ENCODE measurements at places on chromosomes 3 and 15.

GRCh38 chr15:58346361-58346760, 85.4 kb upstream of the LIPC start:
- no peak for DNase-seq

DNA sequence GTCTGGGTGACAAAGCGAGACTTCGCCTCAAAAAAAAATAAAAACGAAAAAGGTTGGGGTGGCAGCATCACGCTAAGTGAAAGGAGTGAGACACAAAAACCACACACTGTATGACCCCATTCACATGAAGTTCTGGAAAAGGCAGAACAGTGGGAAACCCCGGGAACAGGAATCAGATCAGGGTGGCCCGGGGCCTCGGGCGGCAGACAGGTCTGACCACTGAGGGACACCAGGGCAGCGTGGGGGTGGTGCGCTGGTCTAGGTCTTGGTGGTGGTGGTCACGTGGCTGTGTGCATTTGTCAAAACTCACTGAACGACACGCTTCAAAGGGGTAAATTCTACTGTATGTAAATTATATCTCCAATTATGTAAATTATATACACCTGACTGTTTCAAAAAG, 79.7 kb upstream of the PRR20G start:
- DNase-seq = no peak

DNA sequence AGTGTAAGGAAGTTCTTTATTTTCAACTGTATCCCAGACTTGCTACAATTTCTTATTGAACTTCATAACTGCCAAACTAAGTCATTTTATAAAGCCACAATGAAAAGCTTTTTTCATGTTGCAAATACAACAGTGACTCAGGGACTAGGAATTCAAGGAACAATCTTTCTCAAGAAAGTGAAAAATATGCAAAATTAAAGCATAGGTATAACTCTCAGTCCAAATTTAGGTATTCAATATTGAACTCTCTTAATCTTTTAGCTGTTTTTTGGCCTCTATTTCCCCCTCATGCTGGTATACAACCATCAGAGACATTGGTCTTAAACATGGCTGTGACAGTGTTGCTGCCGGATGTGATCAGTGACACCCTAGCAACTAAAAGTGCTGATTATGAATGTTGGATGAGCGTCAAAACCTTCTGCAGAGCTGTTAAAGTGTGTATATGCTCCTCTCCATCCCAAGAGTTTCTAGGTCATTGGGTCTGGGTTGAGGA, 476.9 kb downstream of the ZNF385D start:
- no peak for DNase-seq

DNA sequence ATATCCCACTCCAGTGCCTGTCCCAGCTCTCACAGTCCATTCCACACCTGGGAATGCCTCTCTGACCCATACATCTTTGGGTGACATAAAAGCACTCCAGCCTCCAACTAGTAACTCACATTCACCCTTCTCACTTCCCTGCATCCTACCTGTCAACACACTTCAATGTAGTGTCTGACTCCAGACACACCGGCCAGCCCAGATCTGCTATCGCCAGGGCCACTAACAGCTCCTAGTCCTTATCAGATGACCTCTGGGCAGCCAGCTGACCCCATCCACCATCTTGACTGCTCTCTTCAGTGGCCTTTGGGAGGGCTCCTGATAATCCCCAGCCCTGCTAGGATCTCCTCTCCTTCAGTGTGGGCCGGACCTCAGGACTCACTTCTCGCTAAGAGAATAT, 2.9 kb upstream of the MCM2 start:
- no peak for DNase-seq

DNA sequence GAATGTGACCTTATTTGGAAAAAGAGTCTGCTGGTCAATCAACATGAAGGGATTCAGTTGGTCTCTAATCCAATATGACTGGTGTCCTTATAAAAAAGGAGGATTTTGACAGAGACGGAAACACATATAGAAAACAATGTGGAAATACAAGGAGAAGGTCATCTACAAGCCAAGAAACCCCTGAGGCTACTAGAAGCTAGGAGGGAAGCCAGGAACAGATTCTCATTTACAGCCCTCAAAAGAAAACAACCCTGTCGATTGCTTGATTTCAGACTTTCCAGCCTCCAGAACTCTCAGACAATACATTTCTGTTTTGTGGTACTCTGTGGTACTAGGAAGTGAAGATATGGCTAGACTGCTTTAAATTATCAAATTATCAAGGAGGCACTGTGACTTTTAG, 162.9 kb upstream of the IGF1R start:
- DNase-seq = no peak

GRCh38 chr3:124221422-124221821, 229.5 kb upstream of the ROPN1 start:
- DNase-seq = no peak

DNA sequence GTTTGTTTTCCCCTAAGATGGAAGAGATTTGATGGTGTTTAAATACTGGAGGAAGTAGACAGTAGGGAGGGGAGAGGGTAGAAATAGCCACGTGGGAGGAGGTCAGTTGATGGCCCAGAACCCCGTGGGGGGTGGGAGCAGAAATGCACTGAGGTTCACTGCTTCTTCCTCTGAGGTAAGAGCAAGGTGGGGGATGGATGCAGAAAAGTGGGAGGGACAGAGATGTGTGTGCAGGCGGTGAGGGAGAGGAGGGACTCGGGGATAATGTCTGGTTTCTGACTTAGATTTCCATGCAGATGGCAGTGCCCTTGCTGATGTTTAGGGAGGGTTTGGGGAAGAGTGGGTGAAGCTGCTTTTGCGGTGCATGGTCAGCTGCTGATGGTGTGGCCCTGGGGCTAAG, 102.9 kb downstream of the ARNT2 start:
- DNase-seq = no peak

DNA sequence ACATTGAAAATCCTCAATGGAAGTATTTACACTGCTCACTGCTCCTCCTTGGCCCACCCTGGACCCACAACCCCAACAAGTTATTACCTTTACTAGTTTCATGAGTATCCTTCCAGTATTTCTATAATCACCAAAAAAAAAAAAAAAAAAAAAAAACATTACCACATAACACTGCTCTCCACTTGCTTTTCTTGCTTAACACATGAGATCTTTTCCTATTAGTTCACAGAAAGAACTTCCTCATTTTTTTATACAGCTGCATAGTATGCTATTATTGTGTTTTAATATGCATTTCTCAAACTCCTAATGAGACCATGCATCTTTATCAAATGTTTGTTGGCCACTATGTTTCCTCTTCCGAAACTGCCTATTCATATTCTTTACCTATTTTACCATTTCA, 14.6 kb downstream of the GABPB1 start:
- DNase-seq = no peak

- no peak for DNase-seq
Observed at GRCh38 chr3:49727924-49728361, 4.2 kb upstream of the GMPPB start.

GRCh38 chr3:105611304-105612192, 244.8 kb downstream of the ALCAM start:
- no peak for DNase-seq

- DNase-seq = no peak
Observed at GRCh38 chr15:44798826-44799225, 62.5 kb downstream of the TRIM69 start.

DNA sequence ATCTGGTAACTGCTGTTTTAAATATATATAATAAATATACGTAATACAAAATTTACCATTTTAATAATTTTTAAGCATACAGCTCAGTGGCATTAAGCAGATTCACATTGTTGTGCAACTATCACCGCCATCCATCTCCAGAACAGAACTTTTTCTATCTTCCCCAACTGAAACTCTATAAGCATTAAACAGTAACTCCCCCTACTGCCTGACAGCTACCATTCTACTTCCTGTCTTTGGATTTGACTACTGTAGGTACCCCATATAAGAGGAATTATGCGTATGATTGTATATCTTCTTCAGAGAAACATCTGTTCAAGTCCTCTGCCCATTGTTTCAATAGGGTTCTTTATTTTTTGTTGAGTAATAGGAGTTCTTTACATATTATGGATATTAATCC, 36.8 kb downstream of the EID1 start:
- no peak for DNase-seq

DNA sequence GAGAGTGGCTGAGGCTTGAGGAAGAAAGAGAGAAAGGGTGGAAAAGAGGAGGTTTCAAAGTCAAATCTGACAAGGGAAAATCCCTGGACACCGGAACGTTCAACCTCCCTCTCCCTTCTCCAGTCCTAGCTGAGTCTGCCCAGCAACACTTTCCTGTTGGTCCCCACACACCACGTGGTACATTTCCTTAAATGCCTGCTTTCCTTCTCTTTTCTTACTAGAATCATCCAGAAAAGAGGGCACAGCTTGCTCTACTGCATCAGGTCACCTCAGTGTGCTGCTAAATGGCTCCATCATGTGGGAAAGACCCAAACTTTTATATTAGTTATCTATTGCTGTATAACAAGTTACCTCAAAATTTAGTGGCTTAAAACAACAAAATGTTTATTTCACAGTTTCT, 181.2 kb downstream of the NECTIN3 start:
- no peak for DNase-seq

DNA sequence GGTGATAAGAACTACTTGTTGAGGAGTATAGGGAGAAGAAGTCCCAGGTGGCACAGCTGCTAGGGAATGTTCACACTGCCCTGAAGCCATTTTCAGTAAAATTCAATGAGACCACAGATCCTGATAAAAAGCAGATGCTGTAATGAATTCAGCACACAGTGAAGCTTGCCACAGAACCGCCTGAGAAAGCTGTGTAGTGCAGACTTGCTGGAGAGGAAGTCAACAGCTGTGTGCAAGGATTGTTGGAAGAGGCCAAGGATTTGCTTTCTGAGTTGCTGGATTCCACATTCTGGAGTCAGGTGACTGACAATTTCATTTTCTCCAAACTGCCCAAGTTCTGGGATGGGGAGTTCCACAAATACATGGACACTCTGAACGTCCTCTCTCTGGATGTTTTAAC, 70.9 kb downstream of the ANP32A start:
- DNase-seq = no peak

- no peak for DNase-seq
Observed at GRCh38 chr3:65706776-65707568, 331.7 kb downstream of the MAGI1 start.

DNA sequence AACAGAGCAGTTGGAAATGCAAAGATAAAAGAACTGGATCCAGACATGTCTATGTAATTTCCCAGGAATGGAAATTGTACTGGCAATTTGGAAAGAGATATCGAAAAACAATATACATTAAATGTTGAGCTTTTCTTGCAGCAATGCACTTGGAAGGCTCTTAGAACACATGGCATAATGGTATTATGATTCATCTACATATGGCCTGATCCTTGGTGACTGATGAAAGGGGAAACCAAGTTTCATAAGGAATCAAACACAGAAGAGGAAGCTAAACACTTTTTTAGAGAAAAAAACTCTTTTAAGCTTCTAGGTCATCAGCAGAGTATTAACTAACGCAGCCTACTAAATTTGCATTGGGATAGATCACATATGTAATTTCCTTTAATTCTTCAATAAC, 12.4 kb upstream of the GREM1 start:
- no peak for DNase-seq

GRCh38 chr15:52295421-52296001, at the start of gene MYO5C:
MYO5C (minus strand) TSS chr15:52295804; CDS start chr15:52295636, 168 bp downstream.
- peak; percentile 77 for DNase-seq

- DNase-seq = no peak
Observed at GRCh38 chr3:40875581-40875980, 323.7 kb upstream of the CTNNB1 start.

DNA sequence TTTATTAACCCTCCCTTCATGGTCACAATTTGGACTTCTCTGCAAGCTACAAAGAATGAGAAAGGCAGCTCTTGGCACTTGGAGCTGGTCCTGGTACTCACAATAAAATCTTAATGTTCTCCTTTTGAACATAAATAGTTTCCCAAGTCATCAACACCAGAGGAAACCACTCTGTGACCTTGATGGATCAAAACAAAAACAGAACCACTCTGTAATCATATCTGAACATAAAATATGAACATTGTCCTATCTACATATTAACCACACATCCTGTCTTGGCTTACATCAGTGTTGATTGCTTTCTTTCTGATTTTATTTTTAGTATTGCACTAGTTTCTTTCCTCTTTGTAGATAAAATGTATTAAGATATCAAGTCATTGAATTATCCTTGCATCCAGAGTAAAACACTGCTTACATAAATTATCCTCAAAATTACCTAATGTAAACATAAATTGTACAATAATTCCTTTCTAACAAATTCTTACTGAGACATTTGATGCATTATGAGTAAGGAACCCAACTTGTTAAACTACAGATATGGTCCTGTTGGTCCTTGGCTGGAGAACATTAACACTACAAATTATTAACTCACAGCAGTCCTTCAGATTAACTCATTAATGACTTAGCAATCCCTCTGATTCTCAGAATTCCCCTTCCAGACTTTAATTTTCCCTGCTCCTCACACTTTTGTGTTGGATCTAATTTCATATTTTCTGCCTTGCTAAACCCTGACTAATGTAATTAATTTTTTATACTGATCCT, 860.5 kb downstream of the DIPK2A start:
- no peak for DNase-seq
